CD4-positive, alpha-beta T cell treated with Interleukin-6 for 4 hours (primary cell): ENCODE measurements at places on chromosomes 4 and X.
A peak's percentile ranks its signal among the peaks of the same experiment; 100 is the strongest.

DNA sequence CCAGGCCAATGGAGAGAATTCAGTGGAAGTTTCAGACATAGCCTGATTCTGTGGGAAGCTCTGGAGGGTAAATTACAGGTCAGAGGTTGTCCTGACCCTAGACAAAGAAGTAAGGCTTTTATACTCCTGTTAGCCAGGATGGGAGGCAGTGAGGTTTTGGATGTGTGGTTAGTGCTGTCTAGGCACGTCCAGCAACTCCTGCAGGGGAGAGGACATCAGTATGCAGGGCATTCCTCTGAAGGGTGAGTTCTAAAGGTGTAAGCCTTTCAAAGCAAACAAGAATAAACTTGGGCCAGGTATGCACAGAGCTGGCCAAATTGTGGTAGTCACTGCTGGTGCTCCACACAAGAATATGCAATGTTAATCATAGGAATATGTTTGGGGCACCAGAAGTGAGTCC, 562.5 kb downstream of the CCSER1 start:
- DNase-seq = no peak

DNA sequence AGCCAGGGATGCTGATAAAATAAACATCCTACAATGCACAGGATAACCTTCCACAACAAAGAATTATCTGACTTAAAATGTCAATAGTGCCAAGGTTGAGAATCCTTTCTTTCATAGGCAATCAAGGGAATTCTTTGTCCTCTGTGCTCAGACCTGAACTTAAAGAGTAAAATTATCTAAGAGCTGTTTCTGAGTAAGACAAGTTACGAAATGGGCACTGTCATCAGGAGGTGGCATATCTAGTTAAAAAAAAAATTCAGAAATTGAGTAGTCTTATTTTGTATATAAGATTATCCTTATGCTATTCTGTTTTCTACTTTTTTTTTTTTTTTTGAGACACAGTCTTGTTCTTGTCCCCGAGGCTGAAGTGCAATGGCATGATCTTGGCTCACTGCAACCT, 3.3 kb upstream of the RAB33B start:
- no peak for DNase-seq

DNA sequence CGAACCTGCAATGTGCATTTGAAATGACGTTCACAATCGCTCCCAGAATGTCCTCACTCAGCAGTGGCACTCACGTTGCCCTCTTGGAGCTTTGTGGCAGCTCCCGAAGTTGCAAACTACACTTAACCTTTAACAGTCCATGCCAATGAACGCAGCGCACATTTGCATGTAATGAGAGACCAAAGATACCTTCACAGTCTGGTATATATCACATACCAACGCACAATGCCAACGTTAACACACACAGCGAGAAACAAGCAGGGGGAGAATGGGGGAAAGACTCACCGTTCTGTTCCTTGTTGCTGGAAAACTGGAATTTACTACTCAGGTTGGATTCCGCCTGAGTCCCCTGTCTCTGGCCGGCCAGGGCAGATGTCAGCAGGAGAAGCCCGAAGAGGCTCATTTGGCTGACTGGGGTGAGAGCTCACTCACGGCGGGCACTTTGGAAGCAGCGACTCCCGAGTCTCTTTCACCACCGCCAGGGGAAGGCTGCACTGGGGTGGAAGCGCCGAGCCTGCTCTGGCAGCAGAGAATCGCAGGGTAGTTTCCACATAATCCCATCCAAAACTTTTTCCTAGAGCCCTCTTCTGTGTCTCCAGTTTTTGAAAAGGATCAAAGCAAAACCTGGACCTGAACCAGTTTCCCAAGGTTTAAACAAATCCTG, 966 bp downstream of the PDGFC start:
- DNase-seq = no peak

DNA sequence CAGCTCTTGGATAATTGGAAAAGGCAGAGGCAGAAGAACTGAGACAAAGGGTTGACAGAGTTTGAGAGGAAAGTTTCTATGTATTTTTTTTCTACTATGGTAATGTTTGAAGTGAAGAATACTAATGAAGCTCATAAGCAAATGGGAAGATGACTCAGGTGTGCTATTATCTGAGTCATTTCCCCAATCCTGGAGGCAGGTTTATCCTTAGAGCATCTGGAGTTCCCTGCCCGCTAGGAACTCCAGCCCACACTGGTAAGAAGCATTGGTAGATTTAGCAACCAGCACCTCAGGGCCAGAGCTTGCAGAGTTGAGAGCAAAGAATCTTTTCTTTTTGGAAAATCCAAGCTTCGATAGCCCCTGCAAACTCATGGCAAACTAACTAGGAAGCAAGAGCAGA, 55.2 kb downstream of the DOCK11 start:
- no peak for DNase-seq

- DNase-seq = no peak
Observed at GRCh38 chr4:123870216-123870876, 473.8 kb downstream of the SPRY1 start.

DNA sequence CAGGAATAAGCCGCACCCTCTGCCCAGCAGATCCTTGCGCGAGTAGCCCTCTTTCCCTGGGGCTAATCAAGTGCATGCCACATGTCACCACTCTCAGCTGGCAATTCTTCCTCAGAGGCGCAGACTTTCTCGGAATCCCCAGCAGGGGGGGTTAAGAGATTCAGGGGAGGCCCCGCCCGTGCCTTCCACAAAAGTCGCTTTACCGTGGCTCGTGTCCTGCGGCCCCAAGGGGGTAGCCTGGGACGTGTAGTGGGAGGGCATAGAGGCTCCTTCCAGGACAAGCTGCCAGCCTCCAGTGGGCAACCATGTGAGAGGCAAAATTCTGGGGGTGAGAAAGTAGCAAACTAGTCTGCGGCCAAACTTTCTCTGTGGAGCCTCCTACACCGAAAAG, 652 bp downstream of the SRPX start:
- no peak for DNase-seq

DNA sequence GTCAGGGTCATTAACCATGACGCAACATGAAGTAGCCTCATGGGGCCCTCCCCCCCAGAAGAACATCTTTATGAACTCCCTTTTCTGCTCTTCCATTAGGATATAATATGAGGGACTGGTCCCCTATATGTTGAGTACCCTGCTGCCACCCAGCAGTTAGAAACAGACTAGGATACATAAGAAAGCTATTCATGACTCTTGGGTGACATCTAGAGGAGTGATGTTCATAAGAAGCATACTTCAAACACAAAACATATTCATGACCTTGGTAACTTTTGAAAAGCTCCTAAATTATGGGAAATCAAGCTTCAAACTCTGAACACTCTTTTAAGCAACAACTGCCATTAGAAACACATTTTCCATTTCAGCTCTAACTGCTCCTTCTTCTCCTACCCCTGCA, 155.2 kb upstream of the SPIN4 start:
- no peak for DNase-seq

GRCh38 chrX:110985470-110985869, 110.5 kb upstream of the PAK3 start:
- no peak for DNase-seq

DNA sequence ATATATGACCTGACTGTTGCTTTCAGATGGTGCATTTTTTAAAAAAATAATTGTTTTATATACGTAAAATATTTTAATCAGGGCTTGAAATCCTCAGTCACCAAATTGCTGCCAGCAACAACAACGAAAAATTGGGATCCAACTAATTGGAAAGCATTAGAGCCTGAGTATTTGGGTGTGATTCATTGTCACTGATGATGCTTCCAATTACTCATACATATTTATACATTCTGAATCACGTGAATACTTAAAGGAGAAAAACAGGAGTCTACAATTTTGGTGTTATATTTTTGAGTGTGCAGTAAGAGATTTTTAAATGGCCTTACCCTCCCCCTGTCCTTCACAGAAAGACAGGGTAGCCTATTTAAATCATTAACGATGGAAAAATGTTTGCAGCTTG, 765.6 kb upstream of the TENM3 start:
- DNase-seq = no peak

- DNase-seq = no peak
Observed at GRCh38 chrX:40253771-40254170, 156.0 kb upstream of the BCOR start.

GRCh38 chrX:129653971-129654651, 645 bp downstream of the APLN start:
- DNase-seq = peak; percentile 35
